ENCODE measurements at places on chromosomes 7 and 10.

DNA sequence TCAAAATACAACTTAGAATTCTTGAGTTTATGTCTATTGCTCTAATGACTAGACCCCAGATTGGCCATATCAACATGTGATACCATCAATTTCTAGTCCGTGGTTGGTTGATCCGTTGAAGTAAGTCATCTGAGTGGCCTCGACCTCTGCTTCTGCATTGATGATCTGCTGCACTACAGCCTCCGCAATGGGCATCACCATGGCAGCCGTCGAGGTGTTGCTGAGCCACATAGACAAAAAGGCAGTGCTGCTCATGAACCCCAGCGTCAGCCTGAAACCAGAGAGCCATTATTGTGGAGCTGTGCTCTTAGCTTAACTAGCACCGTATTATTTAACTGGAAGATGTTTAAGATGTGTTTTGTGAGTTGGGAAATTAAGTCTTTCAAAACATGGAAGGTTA, 30.7 kb downstream of the SLC13A1 start:
- no peak for DNase-seq

- no peak for DNase-seq
Measured at GRCh38 chr7:22361320-22361719, 4.4 kb upstream of the RAPGEF5 start.

DNA sequence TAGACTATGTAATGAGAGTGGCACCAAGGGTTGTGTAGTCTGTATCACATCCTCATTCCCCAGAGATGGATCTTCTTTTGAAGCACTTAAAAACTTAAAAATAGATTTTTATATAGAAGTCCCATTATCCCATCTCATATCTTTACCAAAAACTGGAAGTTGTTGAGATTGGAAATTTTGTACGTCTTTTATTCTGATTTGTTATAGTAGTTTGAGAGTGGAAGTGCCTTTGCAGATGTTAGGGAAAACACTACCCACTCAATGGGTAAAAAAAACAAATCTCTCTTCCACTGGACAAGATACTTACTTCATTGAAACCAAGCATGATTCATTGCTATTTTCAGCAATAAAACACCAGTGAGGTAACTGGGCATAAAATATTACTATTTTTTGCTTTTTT, 184.4 kb downstream of the MACC1 start:
- DNase-seq, result no peak

DNA sequence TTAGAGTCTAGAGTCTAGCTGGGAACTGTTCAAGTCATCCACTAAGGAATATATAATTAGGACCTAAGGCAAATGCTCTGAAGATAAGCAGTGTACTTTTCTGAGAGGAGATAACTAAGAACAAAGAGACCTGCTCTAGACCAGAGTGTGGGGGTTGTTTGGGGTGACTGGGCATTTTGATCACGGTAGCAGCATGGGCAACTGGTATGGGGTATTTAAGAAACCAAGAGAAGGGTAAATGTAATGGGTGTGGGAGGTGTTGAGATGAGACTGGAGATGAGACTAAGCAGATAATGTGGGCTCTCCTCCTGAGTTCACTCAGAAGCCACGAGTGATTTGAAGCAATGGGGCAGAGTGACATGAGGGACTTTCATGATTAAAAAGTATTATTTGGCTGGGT, 1082.9 kb downstream of the GATA3 start:
- no peak for DNase-seq

- DNase-seq, result no peak
Measured at GRCh38 chr10:93211991-93212390, 138.3 kb downstream of the CYP26A1 start.

GRCh38 chr10:71608819-71609768, 110.5 kb downstream of the C10orf105 start:
- peak; percentile 85 for DNase-seq

- DNase-seq, result peak; percentile 53
Measured at GRCh38 chr7:38748056-38748610, 117.0 kb upstream of the AMPH start.

DNA sequence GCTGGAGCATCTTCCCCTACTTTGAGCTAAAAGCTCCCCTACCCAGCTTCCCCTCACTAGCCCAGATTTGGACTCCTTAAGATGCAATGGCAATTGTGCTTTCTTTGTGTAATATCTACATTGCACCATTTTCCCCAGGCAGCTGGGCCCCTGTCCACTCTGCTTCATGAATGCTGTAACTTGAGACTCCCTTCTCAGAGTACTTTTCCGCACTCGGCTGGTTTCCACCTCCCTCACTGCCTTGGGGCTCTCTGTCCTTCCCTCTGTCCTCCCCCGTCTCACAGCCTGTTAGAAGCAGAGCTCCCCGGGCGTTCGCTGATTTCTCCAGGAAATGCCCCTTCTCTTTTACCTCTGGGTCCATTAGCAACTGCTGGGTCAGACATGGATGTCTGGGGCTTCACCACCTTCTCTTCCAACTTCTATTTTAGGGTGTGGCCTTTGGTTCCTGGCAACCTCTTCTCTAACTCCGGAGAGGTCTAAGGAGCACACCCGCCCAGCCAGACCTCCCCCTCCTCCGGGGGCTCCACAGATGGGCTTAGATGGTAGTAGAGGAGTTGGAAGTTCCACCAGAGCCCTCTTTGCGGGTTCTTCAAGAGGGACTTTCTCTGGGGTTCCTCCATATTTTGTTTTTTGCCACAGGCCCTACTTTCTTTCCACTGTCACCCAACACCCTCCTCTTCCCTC, 2.9 kb upstream of the TMEM72 start:
- peak; percentile 52 for DNase-seq

DNA sequence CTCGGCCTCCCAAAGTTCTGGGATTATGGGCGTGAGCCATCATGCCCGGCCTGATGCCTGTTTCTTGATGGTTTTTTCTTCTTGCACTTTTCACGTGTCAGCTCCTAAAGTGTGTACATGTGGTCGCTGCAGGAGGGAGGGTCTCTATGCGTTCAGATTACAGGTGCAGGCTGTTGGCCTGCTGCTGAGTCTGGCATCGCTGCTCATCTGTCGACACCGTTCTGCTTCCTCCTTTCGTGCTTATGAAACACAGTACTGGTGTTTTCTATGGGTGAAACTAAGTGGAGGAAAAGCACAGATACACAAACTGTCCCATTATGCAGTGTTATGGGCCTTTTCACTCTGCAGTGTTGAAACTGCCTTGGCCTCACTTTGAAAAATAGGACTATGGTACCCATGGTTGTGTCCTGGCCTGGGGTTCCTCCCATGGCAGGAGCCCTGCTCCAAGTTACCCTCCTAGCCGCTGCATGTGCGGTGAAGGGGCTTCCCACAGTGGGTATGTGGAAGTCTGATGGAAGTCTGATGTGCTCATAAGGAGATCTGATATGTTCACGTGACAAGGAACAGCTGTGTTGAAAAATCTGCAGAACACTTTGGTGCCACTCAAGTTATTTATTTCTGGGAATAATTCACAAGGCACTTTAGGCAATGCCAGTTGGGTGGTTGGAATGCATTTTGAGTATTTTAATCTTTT, 23.5 kb downstream of the OGDH start:
- DNase-seq, result peak; percentile 78

- DNase-seq, result no peak
Measured at GRCh38 chr7:99677013-99677647, 2.7 kb downstream of the CYP3A5 start.

DNA sequence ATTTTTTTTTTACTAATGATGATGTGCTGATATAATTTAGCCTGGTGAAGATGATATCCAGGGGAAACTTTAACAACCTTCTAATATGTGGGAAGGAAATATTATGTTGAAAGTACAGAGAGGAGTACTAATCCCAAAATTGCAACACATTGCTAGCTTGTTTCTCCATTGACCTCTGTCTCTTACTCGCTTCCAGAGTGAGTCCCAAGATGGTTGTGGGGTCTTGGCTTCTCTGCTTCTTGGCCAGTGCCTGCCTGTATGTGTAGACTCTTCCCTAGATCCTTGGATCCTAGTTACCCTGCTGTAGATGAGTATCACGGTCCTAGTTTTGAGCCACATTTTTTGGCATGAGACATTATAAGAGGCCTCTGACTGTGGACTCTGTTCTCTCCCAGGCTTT, 17.5 kb downstream of the BMPER start:
- no peak for DNase-seq

GRCh38 chr7:142892951-142893350, 7.4 kb upstream of the TRPV6 start:
- DNase-seq, result no peak

- no peak for DNase-seq
Measured at GRCh38 chr7:47783456-47784223, 164.6 kb downstream of the PKD1L1 start.

DNA sequence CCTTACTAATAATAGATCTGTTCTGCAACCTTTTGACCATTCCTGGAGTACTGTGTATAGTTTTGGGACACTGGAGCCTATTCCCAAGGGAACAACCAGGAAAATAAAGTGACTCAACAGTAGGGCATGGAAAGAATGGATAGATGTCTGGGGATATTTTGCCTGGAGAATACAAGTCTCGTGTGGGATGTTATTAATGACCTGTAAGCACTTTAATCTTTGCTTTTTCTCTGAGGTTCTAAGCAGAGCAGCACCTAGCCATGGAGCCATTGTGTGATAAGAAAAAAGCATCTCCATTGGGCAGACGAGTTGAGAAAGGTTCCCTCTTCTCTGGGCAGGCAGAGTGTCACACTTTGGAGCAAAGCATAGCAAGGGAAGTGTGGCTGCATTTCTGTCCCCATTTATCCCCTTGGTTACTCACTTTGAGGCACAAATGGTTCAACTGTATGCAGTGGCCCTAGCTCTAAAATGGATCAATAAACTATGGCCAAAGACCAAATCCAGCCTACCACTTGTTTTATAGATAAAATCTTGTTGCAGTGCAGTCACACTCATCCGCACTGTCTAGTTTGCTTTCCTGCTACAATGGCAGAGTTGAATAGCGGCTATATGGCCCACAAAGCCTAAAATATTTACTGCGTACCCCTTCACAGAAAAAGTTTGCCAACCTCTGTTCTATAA, 21.0 kb upstream of the CCDC71L start:
- DNase-seq, result no peak

- no peak for DNase-seq
Measured at GRCh38 chr7:13420726-13421125, 568.7 kb downstream of the ETV1 start.

DNA sequence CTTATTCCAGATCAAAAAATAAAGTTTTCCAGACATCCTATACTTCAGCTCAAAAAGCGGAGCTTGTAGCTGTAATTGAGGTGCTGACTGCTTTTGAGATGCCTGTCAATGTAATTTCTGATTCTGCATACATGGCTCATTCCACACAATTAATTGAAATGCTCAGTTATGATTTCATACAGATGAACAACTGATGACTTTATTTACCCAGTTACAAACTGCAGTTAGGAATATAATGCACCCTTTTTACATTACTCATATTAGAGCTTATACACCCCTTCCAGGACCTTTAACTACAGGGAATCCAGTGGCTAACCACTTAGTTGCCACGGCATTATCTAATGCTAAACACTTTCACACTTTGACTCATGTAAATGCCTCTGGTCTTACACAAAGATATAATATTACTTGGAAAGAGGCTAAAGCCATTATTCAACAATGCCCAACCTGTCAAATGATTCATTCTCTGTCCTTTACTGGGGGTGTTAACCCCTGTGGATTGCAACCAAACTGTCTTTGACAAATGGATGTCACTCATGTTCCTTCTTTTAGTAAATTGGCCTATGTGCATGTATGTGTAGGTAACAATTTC, 147.3 kb downstream of the ZNF33B start:
- DNase-seq, result no peak

DNA sequence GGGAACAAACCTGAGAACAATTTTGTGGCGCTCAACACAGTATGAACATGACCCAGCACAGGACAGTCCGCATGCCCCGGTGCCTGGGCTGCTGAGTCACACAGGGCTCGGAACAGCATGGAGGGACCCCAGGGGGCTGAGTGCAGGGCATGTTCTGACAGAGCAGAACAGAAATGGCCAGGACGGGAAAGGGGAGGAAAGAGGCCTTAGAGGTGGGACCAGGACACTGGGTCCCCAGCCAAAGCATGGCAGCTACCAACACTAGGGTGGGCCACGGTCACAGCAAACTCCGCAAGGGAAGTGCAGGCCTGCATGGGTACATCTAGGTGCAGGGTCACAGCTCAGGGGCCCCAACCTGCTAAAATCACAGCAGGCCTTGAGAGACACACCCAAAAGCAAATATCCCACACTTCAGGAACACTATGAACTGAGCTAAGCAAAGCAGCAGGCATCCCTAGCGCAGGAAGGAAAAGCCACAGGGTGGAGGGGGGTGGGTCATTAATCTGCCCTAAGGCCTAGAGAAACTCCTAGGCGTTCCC, 5.6 kb downstream of the IMPDH1 start:
- no peak for DNase-seq

DNA sequence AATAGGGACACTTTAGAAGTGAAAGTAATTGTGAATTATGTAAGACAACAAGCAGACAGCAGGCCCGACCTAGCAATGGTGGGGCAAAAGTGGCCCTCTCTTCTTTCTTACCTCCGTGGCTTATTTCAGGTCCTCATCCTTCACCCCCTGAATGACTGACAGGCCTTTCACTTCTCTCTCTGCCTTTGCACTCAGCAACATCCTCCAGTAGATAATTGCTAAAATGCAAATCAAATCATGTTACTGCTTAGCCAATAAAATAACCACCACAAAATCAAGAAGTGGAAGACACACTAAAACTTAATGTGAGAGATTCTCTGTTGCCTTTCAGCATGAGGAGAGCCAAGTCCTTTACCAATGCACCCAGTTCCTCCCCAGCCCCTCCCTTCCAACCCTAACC, 274.6 kb upstream of the ZNF32 start:
- no peak for DNase-seq

DNA sequence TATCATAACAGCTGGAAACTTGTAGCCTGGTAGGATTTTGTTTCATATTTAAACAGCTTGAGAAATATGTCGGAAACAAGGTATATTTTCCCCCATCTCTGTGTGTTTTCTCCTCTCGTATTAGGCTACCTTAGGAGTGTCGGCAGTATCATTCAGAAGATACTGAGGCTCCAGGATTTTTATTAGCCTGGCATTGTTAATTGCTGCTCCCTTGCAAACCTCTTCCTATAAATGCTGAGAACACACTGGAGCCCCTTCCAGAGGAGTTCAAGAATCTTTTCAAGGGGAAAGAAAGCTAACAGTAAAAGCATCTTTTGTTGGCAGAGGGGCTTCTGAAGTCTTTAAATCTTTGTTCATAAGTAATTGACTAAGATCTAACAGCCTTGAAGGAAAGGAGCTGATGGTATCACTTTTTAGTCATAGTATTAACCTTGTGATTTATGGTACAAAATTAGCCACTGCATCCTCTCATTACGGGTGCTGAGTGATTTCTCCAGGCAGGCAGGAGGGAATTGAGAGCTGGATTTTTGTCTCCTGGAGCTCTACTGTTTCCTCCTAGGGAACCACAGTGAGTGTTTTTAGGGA, 998.7 kb downstream of the LRMDA start:
- DNase-seq, result no peak

- no peak for DNase-seq
Measured at GRCh38 chr7:97659363-97660045, 72.4 kb upstream of the TAC1 start.

DNA sequence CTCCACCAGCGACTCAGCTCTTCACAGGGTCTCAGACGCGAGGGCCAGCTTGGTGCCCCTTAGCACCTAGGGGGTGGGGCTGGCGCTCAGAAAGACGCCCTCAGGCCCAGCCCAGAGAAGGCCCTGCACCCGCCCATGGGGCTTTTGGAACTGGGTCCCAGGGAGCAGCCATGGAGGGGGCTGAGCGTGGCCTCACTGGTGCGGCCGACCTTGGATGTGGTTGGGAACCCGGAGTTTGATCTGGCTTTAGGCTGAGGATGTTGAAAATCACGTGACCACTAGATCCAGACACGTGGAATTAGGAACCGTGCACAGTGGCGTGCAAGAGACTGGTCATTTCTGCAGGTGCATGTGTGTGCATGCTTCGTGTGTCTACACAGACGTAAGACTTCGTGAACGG, 185.4 kb downstream of the DNAJB6 start:
- DNase-seq, result no peak

GRCh38 chr10:107166403-107166802, 1.9 kb upstream of the SORCS1 start:
- DNase-seq, result no peak
